ENCODE measurements at places on chromosomes 11 and 22.
A peak's percentile ranks its signal among the peaks of the same experiment; 100 is the strongest.

DNA sequence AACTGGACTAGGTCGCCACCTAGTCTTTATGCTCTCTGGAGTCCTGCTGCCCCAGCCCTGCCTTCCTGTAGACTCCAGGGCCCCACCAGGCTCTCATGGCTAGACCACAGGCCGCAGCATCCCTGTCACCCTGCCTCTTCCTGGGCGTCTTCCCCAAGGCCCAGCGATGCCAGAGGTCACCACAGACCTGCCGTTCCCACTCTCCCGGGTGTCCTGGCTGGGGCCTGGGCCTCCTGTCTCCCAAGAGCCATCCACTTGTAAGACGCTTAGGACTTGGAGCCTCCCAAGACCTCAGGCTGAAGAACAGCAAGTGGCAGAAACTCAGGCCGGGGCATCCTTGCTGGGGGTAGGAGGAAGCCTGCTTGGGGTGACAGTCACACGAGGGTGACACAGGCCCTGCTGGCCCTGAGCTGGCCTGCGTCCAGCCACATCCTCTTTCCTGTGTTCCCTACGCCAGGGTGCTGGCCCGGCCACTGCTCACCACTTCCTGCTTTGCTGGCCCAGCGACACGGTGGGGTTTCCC, 2.0 kb upstream of the TCIRG1 start:
- peaks cover 40% of the 10 kb centered on the region for H3K4me1 ChIP-seq
- ATAC-seq: no peak
- H3K36me3 ChIP-seq: peaks cover 16% of the 10 kb centered on the region
- peak overlapping the region; percentile 81 for H3K27ac ChIP-seq
- H3K4me3 ChIP-seq: no peak overlapping the region
- no peaks in the 10 kb centered on the region for H3K27me3 ChIP-seq

DNA sequence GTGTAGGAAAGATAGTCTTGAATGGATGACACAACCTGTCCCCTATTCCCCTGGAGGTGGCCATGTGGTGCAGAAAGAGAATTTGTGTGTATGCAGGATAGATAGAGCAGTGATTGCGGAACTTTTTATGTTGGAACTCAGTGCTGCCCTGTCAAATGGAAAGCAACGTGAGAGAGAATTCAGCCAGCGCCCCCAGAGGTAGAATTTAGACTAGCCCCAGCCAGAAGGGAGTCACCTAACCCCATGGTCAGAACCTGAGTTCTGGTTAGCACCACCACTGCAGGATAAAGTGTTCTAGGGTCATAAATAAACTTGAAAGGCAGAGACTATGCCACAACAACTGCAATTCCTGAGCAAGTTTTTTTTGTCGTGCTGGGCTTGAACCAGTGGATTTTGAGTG, 152.9 kb upstream of the GRIA4 start:
- no peaks in the 10 kb centered on the region for H3K36me3 ChIP-seq
- H3K27me3 ChIP-seq: no peaks in the 10 kb centered on the region
- no peaks in the 10 kb centered on the region for H3K4me1 ChIP-seq
- no peak for ATAC-seq
- H3K4me3 ChIP-seq: no peak overlapping the region
- H3K27ac ChIP-seq: no peak overlapping the region

GRCh38 chr22:44834065-44834464, 81.7 kb downstream of the ARHGAP8 start:
- H3K27me3 ChIP-seq: no peaks in the 10 kb centered on the region
- no peak overlapping the region for H3K27ac ChIP-seq
- no peaks in the 10 kb centered on the region for H3K36me3 ChIP-seq
- no peaks in the 10 kb centered on the region for H3K4me1 ChIP-seq

GRCh38 chr11:16603890-16604793, 134.3 kb upstream of the C11orf58 start:
- H3K27me3 ChIP-seq: peaks cover 3% of the 10 kb centered on the region
- no peak for ATAC-seq
- peak overlapping the region; percentile 57 for H3K4me3 ChIP-seq
- H3K4me1 ChIP-seq: peaks cover 17% of the 10 kb centered on the region
- H3K36me3 ChIP-seq: peaks cover 6% of the 10 kb centered on the region

DNA sequence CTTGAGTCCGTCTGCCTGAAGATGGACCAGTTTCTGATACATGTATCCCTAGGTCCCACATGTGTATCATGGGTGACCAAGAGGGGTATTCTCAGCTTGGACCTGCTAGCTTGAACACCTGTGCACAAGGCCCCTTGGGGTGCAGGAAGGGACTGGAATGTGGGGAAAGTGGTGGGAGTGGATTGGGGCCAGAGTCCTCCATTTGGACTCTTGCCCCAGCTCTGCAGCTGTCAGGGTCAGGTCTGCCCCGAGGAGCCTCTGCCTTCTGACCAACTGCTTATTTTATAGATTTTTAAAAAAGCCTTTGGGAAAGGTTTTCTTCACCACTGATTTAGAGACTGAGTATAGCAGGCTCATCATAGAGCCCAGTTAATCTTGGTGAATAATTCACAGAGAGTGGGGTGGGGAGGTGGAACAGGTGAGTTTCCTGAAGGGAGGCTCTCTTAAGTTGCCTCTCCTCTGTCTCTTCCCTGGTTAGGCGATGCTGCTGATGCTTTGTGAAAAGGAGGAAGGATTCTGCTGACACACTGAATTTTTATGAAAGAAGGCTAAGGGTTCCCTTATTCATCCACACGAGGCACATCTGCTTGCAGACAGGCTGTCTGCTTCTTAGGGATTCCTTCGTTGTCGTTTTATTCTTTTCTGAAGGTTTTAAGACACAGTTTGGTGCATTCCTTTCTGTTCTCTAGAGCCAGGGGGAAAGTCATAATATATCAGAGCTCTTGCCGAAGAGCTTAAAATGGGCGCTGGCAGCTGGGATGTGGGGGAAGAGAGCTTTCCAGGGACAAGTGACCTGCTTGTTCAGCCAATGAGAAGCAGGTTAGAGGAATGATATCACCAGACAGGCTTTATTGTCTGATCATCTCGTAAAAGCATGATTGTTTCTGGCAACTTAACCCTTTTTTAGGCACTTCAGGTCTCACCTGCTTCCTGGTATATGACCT, 19.9 kb downstream of the TRIM44 start:
- H3K4me3 ChIP-seq: no peak overlapping the region
- no peaks in the 10 kb centered on the region for H3K27me3 ChIP-seq
- no peak for ATAC-seq
- peaks cover 71% of the 10 kb centered on the region for H3K4me1 ChIP-seq
- H3K27ac ChIP-seq: peak overlapping the region; percentile 51
- peaks cover 25% of the 10 kb centered on the region for H3K36me3 ChIP-seq
